ENCODE measurements at places on chromosomes 7 and 10.

- no peak for DNase-seq
Observed at GRCh38 chr10:103590744-103591291, 97.3 kb downstream of the NEURL1 start.

DNA sequence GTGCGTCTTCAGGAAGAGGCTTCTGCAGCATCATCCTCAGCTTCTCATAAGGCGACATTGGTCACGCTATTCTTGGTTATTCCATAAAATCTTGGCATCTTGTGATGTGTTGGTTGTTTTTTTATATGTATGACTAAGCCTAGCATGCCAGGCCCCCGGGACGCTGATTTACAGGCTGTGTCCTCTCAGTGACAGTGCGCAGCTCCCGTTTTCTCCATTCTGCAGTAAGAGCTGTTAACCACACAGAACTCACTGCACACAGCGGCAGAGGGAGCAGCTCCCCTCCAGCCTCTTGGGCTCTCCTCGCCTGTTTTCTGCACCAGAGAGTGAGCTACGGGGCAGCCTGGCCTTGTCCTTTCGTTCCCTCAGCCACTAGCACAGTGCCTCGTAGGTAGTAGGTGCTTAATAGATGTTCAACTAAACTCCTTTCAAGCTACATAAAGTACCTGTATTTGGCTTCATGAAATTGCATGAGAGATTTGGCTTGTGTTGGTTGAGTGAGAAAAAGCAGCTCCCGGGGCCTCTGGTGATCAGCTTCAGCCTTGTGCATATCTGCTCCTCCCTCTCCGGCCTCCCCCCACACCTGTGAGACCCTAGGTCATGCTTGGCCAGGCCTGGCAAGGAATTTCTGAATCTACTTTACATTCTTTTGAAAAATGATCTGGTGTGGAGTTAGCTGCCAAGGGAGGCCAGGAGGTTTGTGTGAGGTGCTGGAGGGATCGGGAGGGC lies 116.2 kb downstream of the WDR37 start:
- DNase-seq = no peak

DNA sequence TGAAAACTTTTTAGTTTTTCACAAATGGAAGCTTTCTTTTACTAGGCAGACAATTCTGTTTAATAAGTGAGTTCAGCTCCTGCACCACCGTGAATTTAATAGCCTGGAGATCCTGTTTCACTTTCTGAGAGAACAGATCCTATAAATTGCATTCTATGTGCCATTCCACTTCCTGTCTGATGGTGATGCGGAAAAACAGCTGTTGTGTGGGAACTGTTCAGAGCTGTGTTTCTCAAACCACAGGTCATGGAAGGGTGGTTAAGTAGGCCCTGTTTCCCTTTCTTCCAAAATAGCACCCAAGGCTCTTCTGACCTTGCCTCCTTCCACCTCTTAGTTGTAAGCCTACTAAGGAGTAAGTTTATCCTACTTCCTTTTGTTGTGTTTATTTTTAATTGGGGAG lies 97.2 kb upstream of the DKK1 start:
- DNase-seq = no peak

DNA sequence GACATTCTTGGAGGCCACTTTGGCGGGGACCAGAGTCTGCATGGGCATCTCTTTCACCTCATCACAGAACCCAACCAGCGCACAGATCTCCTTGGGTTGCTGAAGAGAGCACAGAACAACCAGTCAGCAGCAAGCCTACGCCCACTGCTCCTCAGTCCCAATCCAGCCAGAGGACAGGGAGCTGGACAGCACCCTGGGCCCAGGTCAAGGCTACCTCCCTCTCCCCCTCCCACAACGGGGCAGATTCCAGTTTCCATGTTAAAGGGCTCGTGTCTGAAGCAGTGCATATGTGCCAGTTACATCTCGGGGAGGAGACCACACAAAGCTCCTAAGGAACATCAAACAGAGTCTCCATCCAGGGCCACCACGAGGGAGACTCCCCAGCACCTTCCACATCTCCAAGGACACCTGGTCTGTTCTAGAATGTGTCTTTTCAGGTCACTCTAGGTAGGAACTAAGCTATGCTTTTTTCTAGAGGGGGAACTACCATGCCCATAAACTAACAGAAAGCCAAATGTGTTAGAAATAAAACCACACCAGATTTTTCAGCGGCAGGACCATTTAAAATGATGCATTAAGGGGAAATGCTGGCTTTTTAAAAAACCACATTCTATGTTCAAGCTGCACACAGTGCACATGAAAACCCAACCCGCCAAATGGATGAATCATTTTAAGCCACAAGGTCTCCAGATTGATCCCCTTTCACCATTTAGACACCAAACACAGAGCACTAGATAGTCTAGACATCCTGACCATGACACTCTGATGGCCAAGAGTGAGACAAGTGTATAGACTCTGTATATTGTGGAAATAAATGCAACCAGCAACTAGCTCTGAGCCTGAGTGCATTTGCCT lies 28.9 kb downstream of the PSAP start:
- no peak for DNase-seq

DNA sequence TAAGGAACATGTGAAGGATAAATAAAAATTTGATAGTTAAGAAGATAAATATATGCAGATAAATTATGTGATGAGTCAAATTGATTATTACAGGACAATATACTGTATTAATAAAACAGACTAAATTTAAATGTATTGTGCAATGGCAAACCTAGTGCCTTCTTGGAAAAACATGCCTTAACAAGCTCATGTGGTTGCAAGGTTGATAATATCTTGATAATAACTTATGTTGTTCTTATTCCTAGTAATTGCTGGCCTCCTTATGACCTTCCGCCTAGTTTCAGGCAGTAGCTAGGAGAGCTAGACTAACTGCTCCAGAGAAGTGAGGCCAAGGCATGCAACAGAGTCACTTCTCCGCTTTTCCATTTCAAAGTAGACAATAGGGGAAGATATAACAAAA lies 7.6 kb upstream of the RAB11FIP2 start:
- DNase-seq = no peak

GRCh38 chr10:90734415-90734814 lies 123.4 kb downstream of the HTR7 start:
- no peak for DNase-seq

GRCh38 chr10:79149662-79150443 lies 81.1 kb downstream of the ZMIZ1 start:
- peak; percentile 30 for DNase-seq

- DNase-seq = no peak
Observed at GRCh38 chr10:22247636-22248035, 29.8 kb upstream of the EBLN1 start.

GRCh38 chr7:1901431-1902210 lies 231.5 kb downstream of the ELFN1 start:
- DNase-seq = no peak

- no peak for DNase-seq
Observed at GRCh38 chr10:126227762-126228134, 160.5 kb downstream of the ADAM12 start.

GRCh38 chr7:70456719-70457118 lies 675.2 kb upstream of the GALNT17 start:
- DNase-seq = no peak

DNA sequence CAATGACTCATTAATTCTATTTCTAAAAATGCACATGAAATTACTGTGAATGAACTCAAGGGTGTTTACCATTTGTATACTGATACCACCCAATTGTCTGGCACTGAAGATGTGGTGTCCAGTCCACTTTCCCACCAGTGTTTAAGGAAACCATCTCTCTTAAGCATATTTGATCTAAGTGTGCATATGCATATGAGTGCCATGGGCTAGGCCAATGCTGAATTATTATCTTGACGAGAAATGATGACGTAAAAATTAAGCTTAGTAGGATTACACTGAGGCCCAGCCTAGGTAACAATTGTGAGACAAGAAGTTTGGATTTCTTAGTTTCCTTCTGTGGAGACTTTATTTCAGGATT lies 59.7 kb downstream of the SVIL start:
- no peak for DNase-seq

GRCh38 chr10:21737106-21737505 lies 203.1 kb downstream of the MLLT10 start:
- DNase-seq = no peak

DNA sequence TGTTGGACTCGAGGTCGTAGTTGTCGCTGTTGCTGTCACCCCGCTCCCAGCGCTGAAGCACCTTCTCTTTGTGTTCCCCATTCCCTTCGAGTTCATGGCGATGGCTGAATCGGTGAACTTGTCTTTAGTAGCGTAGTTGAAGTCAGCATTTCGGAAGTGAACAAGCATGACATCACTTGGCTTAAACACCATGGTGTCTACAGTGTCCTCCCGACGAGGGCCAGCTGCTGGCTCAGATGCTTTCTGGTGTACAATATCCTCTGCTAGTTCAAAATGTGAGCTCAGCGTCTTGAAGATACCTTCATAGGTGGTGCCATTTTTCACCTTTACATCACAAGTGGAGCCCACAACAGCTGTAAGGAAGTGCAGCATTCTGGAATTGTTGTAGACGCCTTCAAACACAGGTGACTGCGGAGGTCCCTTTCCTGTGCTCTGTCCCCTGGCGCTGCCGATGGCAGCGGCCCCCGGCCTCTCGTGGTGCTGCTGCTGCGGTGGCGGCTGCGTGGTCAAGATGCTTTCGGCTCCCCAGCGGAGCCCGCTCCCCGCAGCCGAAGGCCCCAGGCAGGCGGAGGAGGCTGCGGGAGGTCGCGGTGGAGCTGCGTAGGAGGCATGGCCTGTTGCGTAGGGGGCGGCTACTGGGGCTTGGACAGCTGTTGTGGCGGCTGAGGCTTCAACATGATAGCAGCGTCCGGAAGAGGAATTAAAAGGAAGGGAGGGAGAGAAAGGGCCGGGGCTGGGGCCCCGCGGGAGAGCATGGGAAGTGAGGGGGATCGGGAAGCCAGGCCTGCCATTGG lies 59.3 kb downstream of the ANKMY2 start:
- DNase-seq = no peak

- no peak for DNase-seq
Observed at GRCh38 chr7:15407910-15408309, 153.9 kb downstream of the AGMO start.

GRCh38 chr10:91024541-91024940 lies 103.7 kb upstream of the ANKRD1 start:
- no peak for DNase-seq

DNA sequence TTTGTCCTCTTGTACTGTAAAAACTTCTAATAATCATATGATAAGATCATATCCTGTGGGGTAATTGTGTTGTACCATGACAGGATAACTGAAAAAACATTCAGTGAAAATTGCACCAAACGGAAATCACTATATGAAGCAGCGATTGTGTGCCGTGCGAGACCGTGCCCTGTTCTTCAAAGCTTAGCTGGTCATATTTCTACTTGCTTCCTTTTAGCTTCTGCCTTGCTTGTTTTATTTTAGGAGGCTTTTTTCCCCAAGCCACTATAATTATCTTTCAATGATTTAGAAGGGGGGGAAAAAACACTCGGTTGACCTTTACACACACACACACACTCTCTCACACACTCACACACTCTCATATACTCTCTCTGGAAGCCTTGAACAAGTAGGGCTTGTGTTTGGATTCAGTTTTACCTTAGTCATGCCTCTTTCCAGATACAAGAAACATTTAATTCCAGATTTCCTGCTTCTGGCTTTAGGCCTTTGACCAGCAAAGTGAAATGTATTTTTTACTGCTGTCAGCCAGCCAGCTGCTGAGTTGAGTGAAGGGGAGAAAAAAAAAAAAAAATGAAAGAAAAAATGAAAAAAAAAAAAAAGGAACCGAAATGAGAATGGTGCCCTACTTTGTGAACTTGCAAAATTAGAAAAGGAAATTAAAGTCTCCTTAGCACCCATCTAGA lies 181.4 kb downstream of the ARID5B start:
- no peak for DNase-seq

- no peak for DNase-seq
Observed at GRCh38 chr10:130751106-130751840, 560.2 kb downstream of the TCERG1L start.

GRCh38 chr7:37970211-37970610 lies 49.8 kb downstream of the EPDR1 start:
- no peak for DNase-seq

GRCh38 chr7:116433246-116433645 lies 66.3 kb upstream of the CAV2 start:
- DNase-seq = no peak

- no peak for DNase-seq
Observed at GRCh38 chr7:73342645-73343044, 14.7 kb downstream of the FKBP6 start.

DNA sequence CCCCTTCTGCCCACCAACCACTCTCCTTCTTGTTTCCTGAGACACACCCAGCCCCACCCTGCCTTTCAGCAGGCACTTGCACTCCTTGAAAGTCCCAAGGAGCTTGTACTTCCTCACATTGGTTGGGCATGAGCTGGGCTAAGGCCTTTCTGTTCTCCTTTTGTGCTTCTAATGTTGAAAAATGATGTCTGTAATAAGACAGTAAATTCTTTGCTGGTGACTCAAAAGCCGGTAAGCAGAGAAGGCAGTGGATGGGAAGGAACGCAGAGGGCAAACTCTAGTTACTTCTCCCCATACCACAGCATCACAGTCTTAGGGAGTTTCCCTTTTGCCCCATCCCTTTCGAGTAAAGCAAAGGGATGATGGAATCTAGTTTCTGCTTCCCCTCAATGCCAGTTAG lies 185.6 kb downstream of the PLXNA4 start:
- no peak for DNase-seq

DNA sequence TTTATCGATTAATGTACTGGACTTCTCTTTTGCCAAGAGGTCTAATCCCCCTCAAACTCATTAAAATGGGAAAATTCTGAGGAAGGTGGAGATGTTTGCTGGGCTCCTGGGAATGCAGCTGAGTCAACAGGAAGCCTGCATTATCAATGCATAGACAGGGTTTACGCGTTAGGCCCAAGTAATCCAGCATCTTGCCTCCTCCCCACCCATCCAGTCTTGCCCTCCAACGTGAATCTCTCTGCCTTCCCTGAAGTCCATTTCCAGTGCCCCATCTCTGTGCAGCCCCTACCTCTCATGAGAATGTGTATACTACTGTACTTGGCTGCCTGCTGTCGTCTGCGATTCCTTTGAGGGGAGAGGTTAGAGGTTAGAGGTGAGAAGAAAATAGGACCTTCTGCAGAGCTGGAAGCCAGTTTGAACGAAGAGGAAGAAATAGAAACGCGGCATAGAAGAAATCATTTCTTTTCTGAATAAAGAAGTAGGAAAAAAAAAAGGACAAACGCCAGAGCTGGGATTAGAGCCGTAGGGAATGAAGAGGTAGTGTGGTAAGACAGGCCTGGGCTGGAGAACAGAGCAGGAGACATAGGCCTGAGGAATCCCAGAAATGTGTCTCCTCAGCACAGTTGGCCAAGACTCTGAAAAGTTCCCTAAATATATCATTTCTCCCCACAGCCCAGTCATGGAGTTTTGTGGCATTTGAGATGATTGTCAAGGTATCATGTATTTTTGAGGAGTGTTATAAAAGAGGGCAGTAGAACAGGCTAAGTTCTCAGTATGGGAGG lies 75.6 kb downstream of the MYOF start:
- DNase-seq = no peak

DNA sequence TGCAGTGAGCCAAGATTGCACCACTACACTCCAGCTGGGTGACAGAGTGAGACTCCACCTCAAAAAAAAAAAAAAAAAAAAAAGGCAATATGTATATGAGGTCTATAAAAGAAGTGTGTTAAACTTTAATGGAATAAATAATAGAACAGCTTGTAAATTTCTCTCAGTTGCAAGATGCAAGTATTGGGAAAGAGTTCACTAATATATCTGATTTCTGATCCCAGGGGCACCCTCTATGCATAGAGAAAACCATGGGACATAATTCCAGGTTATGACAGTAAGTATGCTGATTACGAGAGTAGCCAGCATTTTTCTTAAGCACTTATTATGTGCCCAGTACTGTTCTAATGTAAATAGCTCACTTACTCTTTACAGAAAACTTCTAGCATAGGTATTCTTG lies 66.1 kb upstream of the AFAP1L2 start:
- no peak for DNase-seq

- no peak for DNase-seq
Observed at GRCh38 chr10:113234481-113234880, 284.4 kb downstream of the TCF7L2 start.
